ENCODE measurements at places on chromosomes 2 and 18.
A peak's percentile ranks its signal among the peaks of the same experiment; 100 is the strongest.

- no peak for DNase-seq
Observed at GRCh38 chr18:43279015-43279744, 1.9 kb upstream of the SYT4 start.

DNA sequence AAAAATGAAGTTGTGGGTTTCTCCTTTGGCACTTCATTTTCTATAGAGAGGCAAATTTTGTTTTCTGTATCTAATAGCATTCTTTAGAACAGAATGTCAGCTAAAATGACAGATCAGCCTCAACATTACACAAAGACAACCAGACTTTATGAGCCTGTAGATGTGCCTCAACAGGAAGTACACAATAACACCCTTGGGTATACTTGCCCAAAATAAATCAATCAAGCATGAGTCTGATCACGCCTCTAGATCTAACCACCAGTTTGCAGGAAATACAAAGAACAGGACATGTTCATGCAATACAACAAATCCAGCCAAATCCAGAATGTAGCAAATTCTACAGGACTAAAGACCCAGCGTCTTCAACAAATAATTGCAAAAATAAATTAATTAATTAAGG lies 11.2 kb upstream of the DAPL1 start:
- DNase-seq = no peak

GRCh38 chr18:5464251-5464650 lies 79.5 kb downstream of the EPB41L3 start:
- DNase-seq = no peak

DNA sequence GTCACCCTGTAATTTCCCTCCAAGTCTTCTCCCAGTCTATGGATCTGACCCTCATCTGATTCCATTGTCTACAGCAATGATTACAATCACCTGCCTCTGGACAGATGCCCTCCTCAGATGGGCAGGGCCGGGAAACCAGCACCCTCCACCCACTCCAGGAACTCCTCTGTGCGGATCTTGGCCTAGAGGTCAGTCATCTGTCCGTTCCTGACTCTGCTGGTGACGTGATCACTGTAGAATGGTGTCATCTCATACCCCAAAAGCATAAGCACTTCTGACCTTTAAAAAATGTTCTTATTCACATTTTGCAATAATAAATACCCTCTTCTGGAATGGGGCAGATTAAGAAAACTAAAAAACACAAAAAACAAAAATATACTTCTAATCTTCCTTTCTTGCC lies 29.5 kb upstream of the BZW1 start:
- no peak for DNase-seq

GRCh38 chr2:239822146-239822831 lies 202.9 kb downstream of the NDUFA10 start:
- DNase-seq = no peak

DNA sequence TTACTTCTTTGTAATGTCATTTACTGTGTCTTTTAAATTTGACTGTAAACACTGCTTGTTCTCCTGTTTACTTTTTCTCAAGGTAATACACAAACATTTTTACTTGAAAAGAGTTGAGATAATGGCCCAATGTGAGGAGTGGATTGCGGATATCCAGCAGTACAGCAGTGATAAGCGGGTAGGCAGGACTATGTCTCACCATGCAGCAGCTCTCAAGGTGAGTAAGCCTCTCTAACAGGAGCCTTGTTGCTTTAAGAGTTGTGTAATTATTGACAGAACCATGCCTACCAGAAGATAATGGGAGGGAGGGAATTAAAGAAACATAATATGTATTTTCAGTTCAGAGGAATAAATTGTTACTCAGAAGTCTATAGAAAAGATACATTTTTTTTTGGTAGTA lies 16.5 kb upstream of the TTC27 start:
- DNase-seq = no peak

- DNase-seq = no peak
Observed at GRCh38 chr18:70423988-70424387, 135.1 kb downstream of the SOCS6 start.

GRCh38 chr2:25982273-25982967 lies at the start of gene KIF3C:
TSS of gene KIF3C (minus strand) at chr2:25982497. CDS start at chr2:25981917, 580 bp downstream.
- peak; percentile 33 for DNase-seq

DNA sequence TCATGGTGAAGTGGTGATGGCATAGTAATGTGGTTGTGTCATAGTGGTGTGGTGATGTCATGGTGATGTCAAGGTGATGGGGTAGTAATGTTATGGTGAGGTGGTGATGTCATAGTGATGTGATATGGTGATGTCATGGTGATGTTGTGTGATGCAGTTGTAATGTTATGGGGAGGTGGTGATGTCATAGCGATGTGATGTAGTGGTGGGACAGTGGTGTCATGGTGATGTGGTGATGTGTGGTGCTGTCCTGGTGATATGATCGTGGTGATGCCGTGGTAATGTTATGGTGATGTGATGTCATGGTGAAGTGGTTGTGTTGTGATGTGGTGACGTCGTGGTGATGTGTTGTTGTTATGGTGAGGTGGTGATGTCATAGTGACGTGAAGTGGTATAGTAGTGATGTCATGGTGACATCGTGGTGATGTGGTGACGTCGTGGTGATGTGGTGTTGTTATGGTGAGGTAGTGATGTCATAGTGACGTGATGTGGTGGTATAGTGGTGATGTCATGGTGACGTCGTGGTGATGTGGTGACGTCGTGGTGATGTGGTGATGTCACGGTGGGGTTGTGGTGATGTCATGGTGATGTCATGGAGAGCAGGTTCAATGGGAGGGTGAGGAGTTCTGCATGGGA lies 242.7 kb upstream of the MYT1L start:
- no peak for DNase-seq

DNA sequence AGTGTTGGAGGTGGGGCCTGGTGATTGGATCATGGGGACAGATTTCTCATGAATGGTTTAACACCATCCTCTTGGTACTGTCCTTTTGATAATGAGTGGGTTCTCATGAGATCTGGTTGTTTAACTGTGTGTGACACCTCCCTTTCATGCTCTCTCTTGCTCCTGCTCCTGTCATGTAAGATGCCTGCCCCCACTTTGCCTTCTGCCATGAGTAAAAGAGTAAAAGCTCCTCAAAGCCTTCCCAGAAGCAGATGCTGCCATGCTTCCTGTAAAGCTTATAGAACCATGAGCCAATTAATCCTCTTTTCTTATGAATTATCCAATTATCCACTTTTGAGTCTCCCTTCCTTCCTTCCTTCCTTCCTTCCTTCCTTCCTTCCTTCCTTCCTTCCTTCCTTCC lies 317.7 kb downstream of the RDH14 start:
- no peak for DNase-seq

DNA sequence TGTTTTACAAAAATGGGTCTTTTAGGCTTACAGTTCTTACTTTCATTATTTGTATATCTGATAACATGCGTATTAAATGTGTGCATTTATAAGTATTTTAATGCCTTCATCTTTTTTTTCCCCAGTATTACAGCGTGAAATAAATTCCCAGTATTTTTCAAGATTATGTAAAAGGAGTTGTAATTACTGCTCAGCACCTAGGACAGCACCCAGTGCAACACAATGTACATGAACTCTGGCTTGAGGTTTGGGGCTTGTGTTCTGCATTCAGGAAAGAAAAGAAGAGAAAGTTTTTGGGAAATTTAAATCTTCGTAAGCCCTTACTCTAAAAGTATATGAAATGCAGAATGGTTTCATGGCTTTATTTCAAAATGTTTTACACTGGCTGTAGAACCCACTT lies 16.7 kb downstream of the ZNF638 start:
- DNase-seq = no peak

GRCh38 chr2:200422071-200422470 lies 87.8 kb downstream of the KCTD18 start:
- DNase-seq = no peak

DNA sequence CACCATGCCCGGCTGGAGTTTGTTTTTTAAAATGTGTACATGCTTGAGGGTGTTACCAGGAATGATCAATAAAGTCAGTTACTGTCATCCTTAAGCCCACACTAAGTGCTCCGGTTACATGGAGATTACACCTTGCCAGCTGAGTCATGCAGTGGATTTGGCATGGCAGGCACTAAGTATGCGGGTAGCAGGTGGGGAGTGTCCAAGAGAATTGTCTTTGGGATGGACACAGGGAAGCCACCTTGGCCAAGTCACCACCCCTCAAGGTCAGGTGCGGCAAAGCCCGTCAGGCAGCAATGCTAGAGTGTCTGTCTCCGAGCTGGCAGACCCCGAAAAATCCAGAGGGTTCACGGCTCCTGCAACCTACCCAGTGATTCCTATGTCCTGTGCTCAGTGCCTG lies 54.8 kb downstream of the GBX2 start:
- no peak for DNase-seq

GRCh38 chr18:63065172-63065571 lies 254.4 kb downstream of the BCL2 start:
- DNase-seq = no peak

GRCh38 chr2:43424262-43425207 lies 171.3 kb downstream of the THADA start:
- DNase-seq = no peak

DNA sequence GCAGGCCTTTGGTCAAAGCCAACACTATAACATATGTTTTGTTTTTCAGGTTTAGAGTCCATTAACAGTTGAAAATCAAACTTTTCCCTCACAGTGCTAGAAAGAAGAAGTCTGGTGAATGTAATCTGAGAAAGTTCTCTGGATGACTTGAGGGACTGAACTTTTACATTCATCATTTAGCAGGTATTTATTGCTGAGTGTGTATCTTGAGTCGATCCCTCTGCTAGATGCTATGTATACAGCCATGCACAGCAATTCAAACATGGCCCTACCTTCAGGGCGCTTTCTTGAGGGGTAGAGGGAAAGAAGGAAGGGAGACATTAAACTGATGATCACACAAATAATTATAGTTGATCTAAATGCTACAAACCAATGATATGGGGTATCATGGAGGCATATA lies 89.6 kb downstream of the CLHC1 start:
- DNase-seq = no peak

DNA sequence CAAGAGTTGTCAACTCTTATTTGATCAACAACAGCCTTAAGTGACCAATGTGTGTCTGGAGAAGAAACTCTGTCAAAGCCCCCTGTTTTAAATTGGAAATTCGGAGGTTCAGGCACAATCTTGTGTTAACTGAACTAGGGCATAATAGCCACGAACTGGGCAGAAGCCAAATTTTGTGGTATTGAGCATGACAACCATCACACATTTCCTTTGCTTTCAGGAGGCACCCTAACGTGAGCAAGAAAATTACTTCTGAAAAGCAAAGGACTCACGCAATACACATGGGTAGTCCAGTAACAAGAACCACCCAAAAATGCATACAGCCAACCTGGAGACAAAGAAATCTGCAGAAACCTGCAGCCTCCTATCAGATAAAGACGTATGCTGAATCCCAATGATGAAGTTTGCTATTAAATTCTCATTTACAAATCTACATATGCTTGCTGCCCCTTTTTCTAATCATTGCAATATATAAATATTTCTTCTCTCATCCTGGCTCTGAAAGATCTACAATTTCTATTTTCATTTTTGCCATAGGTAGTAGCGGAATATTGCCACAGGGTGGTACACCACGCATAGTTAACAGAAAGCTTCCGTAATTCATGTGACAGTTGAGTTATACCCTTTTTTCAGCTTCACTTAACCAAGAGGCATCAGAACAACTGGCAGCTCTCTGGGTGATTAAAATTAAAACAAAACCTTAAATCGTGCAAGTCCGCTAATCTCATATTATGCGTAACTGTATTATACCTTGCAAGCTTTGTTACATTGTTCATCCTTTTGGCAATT lies 495.8 kb downstream of the NRXN1 start:
- no peak for DNase-seq

GRCh38 chr18:21663578-21663977 lies 41.0 kb downstream of the ABHD3 start:
- DNase-seq = no peak

DNA sequence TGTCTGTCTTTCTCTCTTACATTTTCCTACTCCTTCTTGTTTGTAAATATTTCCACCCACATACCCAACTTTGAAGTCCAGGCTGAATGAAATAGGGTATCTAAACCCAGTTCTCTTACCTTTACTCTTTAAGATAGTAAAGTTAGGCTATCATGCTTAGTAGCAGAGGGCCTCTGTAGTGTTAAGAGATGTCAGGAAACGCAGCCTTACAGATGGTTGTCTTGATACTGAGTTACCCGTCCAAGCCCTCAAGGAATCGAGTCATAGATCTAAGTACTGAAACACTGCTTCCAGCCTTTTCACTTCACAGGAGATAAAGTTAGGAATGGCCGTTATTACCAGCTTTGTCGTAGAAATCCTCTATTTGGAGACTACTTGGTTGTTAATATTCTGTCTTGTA lies 24.3 kb downstream of the MRPS9 start:
- no peak for DNase-seq

DNA sequence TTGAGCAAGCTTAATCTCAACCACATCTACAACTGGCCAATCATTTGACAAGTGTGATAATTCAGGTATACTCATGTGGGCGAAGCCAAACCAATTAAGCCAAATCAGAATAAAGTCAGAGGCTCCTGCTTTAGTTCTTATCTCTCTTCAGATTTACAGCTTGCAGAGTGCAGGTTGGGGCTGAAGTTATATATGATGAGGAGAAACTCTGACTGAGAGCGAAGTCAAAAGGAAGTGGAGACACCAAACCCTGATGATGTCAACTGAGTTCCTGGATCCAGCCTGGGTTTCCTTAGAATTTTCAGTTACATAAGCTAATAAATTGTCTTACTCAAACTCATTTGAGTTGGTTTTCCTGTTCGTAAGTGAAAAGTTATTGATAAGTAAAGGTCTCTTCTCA lies 73.9 kb downstream of the ASXL2 start:
- DNase-seq = no peak

DNA sequence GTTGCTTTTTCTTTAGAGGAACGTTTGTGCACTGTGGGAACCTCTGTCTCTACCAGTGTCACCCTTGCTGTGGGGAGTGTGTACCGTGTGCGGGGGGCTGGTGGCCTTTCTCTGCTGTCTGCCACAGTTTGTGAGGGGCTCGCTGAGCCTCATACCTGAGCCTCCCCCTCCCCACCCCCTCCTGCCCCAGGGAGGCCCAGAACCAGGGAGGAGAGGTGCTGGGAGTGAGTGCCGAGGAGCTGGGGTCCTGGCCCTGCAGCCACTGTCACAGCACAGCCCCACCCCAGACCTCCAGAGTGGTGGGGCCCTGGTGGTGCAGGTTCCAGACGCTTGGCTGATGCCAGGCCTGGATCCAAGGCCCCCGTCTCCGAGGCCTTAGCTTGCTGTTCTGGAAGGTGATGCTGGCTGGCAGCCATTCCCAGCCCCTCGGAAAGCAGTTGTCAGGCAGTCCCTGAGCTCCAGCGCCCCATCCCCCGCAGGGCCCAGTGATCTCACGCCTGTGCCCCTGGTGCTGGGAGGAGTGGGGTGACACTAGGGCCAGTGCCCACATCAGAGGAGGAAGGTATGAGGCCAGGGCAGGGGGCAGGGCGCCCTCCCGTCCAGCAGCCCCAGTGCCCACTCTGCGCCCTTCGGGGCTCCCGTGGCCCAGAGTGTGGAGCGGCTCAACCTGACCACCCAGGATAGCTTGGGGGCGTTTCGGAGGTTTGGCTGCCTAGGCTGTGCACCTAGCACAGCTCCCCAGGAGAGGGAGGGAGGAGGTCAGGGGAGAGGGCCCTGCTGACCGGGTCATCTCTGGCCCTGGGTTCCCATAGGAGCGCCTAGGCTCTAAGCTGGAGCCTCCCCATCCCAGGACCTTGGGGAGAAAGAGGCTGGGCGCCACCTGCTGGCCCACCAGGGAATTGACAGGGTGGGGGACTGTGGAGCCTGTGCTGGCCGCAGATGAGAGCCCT lies 53.0 kb upstream of the ALPP start:
- no peak for DNase-seq
